MCF 10A (cell line): ENCODE measurements at places on chromosomes 13 and 19.

DNA sequence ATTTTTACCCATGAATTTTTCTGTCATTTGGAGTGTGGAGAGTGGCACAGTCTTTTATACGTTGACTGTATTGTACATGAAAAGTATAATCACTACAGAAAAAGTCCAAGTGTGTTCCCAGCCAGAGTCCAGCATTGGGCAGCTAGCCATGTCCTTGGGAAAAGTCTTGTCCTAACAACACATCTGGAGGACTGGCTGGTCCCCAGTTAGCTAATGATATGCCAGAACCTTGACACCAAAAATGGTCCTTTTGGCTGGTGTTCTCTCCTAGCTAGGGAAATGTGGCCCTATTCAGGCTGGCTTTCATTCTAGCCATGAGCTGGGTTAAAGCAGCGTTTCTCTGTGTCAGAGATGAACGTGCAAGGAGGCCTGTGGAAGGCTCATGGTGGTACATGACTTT is 98.9 kb downstream of the ESD start:
- no peak for DNase-seq

GRCh38 chr13:47481536-47481935 is 519.5 kb downstream of the SUCLA2 start:
- no peak for DNase-seq

- DNase-seq: no peak
These were observed 5.5 kb downstream of the RDH8 start for GRCh38 chr19:10018786-10019185.

GRCh38 chr13:27839809-27840467 is 47.7 kb downstream of the GSX1 start:
- peak; percentile 63 for DNase-seq

DNA sequence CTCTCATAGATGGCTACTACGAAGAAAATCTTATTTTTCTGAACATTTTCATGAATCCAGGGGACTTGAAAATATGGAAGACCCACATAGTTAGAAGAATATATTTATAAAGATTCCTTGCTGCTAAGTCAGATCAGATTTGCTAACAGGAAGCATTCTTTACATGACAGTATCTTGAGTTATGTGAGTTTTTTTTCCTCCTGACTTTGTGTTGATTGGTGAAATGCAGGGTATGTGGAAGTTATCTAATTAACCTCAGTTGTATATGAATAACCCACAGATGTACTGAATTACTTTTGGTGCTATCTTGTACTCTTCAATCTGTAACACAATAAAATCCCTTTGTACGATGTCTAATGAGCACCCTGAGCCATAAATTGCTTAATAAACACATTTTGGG is 53.8 kb downstream of the ESD start:
- DNase-seq: no peak
